ENCODE measurements at places on chromosomes 4 and X.

DNA sequence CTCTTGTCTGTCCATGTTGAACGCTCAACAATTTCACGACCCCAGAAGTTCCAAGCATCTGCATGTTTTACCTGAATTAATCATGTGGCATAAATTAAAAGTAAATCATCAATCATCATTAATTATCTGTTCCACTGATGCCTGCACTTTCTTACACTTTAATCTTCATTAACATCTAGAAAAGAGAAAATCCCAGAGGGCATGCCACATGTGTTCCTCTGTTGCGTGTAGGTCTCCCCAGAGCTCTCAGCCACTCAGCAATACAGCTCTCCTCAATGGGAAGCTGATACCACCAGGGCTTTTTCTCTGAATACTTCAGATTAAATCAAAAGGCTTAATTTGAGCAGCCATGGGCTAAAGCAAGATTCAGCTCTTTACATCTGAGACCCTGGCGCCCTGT is 722.4 kb upstream of the TENM3 start:
- no peak for DNase-seq

DNA sequence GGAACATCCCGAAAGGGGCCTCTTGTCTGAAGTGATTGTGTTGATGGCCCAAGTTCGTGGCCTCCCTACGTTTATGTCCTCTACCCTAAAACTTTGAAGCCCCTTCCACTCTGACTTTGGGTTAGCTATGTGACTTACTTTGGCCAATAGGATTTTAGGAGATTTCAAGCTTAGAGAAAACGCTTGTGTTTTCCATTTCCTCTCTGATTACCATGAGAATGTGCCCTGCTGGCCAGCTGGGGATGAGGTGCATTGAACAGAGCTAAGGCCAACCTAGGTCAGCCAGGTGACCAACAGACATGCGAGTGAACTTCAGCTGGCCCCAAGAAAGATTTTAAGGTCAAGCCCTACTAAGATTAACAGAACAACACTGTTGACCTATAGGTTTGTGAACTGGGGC is 82.4 kb downstream of the SLC2A9 start:
- peak; percentile 62 for DNase-seq

GRCh38 chr4:112083587-112084347 is 61.5 kb upstream of the FAM241A start:
- DNase-seq, result no peak

- no peak for DNase-seq
Measured at GRCh38 chr4:142041788-142042187, 405.4 kb downstream of the IL15 start.

DNA sequence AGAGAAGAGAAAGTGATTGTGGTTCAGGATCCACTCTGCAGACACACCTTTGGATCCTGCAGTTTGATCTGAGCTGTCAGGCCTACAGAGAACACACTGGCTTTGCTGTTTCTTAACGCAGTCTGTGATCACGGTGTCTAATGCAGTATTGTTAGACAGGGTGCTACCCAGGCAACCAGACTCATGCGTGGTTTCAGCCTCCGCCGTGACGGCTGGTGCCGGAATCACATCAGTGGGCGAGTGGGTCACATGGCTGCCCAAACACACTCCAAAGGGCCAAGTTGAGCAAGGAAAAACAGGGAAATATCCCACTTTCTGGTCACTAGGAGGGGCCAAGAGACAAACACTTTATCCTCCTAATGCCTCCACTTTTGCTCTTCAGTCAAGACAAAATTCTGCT is 27.5 kb downstream of the CCDC149 start:
- DNase-seq, result no peak
